Fibroblast of gingiva (primary cell): ENCODE measurements at places on chromosomes 7 and 10.
A peak's percentile ranks its signal among the peaks of the same experiment; 100 is the strongest.

- DNase-seq, result no peak
These were observed 5.5 kb downstream of the ZNF777 start for GRCh38 chr7:149455175-149455950.

GRCh38 chr7:33044986-33045385 lies 17.6 kb downstream of the NT5C3A start:
- peak; percentile 42 for DNase-seq

DNA sequence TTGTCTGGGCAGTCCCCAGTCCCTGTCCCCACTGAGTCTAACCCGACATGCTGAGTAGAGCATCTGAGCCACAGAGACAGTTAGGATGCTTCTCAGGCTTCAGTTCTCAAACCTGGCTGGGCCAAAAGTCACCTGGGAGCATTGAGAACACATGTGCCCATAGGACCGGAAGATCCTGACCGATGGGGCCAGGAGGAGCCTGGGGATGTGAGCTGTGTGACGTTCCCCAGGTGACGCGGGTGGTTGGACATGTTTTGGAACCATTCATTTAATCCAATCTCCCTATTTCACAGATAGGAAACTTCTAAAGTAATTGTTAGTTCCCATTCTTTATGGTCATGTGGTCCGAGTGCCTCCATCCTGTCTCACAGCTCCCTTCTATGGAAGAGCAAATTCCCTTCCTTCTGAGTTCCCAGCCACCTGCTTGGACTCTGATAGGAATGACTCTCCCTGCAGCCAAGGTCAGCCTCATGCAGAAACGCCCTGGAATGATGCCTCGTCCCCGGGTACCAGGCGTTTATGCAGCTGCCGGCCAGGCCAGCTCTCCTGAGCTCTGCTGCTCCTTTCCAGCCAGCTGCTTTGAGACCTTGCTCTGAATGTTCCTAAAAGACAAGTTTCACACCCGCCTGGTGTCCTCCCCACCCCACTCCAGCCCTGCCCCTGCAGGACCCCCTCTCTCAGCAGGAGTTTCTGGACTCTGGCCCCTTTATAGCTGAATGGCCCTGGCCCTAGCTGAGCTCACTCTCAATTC lies 166.5 kb upstream of the RHEB start:
- DNase-seq, result no peak

GRCh38 chr7:117323851-117324711 lies 1.2 kb upstream of the WNT2 start:
- peak; percentile 17 for DNase-seq

DNA sequence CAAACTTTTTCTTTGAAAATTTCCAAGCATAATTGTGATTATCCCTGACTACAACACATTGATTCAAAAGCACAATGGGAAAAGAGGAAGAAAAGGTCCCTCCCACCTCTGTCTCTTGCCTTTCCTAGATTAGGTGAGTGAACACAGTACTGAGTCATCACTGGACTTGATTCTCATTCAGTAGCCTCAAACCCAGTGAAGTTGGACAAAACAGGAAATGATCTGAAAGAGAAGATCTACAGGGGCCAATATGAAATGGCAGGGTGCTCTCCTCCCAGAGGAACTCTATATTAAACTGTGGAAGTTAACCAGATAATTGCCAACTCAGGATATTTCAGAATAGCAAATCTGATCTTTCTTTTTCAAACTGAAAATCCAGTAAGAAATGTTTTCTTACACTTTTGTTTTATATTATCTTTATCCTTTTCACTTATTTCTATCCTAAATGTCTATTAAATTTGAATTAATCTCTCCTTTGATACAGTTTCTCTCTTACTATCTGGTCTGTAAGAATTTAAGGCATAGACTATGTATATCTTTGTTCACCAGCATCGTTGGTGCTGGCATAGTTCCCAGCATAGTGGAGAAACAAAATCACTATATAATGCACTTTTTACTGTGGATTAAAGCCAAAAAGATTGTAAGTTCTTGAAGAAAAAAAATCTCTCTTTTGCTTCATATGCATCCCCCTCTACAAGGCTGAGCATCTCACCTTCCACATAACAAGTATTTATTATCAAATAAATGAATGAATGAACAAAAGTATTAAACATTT lies 41.4 kb upstream of the IKZF1 start:
- no peak for DNase-seq

- DNase-seq, result peak; percentile 58
These were observed 13.9 kb downstream of the RHBDD2 start for GRCh38 chr7:75892634-75893272.

GRCh38 chr7:51249991-51250390 lies 66.6 kb downstream of the COBL start:
- no peak for DNase-seq

DNA sequence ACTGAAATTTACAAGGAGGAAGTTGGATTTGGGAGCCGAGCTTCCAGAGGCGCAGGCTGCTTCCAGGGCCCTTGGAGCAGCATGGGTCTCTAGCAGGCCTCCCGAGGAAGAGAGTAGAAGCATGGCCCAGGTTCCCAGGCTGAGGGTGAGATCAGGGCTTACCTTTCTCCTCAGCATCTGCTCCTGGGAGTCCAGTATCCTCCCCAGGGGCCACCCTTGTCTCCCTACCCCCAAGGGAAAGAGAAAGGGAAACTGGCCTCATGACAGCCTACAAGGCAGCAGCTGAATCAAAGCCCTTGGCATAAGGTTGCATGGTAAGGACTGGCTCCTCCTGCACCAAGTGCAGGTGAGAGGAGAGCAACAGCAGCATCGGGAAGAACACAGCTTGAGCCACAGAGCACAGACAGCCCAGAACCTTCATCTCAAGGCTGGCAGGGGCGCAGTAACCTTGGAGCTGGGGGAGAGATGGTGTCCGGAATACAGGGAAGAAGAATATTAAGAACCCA lies 114.5 kb downstream of the MARCHF5 start:
- DNase-seq, result no peak

GRCh38 chr7:23175938-23176337 lies 5.9 kb upstream of the NUP42 start:
- no peak for DNase-seq

DNA sequence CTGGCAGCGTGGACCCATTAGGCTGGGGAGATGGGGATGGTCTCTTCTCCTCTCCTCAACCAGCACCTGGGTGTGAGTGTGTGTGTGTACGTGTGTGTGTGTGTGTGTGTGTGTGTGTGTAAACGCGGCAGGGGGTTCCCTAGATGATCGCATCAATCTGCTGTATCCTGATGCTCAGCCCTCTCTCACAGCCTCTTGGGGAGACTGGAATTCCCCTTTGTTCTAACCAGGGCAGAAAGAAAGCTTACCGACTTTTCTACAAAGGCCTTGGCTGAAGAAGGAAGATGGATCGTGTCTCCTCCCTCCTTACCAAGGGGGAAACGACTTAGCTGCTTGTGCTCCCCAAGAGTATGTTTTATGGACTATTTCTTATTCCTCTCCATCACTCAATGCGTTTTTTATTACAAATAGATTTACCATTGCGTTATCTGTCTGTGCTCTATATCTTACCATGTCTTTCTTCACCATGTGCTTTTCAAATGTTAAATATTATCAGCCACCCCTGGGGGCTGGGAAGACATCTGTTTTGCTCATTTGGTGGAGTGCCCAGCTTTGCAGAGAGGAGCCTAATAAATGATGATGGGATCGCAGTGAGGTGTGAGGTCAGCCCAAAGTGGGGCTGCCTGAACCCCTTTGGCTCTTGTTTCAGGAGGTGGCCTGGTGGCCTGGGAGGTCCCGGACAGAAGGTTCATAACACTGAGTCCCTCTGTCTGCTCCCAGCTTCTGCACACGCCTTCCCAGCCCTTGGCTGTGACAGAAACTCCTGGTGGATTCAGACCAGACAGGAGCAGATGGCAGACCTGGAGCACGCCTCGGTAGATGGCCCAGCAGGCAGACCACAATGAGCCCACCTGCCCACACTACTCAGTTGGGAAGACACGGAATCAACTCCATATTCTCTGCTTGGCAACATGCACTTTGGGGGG lies 262.0 kb downstream of the PRPF18 start:
- no peak for DNase-seq

- DNase-seq, result no peak
These were observed 384.4 kb downstream of the PARD3 start for GRCh38 chr10:34430685-34431084.

DNA sequence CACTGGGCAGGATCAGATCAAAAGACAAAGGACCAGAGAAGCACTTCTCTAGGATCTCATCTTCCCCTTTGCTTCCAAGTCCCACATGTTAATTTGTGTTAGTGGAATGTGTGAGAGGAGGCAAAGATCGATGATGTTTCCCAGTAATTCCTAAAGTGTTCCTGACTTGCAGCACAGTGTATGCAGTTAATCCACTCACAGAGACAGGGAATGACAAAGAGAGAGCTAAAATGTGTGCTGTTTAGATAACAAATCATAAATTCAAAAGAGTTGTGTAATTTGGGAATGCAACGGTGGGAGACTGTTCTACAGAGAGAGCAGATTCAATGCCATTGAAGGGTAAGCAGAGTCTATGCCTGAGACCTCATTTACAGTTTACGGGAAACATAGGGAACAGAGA lies 132.0 kb upstream of the SVIL start:
- DNase-seq, result no peak

DNA sequence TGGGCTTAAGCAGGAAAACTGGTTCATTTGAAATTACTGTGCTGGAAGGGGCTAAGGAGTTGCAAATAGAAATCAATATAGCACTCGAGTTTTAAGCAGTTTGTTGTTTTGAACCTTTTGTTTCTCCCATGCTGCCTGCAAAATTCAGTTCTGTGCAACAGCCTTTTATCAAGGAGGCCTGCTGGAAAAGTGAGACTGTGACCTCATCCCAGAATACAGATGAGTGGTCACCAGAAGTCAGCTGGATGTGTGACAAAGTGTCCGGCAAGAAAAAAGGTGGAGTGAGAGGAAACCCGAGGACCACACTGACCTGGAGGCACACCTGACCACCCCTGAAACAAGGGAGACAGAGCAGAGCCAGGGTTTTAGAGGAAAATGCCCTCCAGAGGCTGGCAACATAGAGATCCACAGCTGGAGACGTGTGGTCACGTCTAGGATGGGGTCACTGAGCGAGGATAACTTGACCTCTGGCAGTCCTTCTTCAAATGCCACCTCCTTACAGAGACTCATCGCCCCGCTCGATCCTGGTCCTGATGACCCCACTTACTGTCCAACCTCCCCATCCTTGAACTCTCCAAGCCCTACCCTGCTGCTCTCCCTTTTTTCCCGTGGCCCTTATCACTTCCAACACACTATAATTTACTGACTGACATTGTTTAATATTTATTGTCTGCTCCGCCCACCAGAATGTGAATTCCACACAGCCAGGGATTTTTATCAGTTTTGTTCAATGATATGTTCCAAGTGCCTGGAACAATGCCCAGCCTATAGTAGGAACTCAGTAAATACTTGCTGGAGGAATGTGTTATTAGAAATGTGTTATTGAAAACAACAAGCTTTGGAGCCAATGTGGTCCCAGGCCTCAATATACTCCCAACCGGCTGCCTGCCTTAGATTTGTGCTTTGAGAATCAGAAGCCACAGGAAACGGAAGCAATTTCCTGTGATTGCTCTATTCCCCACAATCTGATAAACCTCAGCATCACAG lies 243.8 kb downstream of the GLI3 start:
- no peak for DNase-seq

- no peak for DNase-seq
These were observed 140.0 kb downstream of the MBL2 start for GRCh38 chr10:52632591-52632990.

- DNase-seq, result no peak
These were observed at the start of gene CNNM1 for GRCh38 chr10:99329304-99329553. CNNM1 (plus strand) TSS chr10:99329356; CDS start chr10:99329388, 32 bp downstream.

DNA sequence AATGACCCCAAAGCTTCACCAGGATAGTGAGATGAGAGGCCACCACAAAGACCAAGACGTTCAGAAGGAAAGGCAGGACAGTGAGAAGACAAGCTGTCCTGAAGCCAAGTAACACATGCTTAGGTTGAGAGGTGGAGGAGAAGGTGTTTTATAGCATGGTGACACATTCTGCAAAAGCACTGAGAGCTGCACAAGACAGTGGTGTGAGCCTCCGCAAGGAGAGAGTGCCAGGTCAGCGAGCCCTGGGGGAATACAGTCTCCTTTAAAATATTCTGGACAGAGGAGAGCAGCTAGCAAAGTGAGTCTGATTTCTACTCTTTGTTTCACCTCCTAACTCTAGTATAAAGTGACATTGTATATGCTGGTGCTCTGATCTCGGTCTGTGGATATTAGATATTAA lies 68.0 kb upstream of the VKORC1L1 start:
- no peak for DNase-seq
